ENCODE measurements at places on chromosomes 3 and 15. TPM values are rescaled to one million over a fixed set of nuclear protein-coding genes. Genes with fewer than 3 reads are reported as not detected.

PLA1A gene
- total RNA-seq = not detected

RARB gene
- not detected for total RNA-seq

LRRIQ4 gene
- not detected for total RNA-seq

KLHL40 gene
- not detected for total RNA-seq

MEX3B gene
- 5.4 TPM for total RNA-seq

CACNA2D2 gene
- 3.8 TPM for total RNA-seq

PPARG gene
- total RNA-seq = 0.75 TPM

TRPM1 gene
- total RNA-seq = not detected

CTSH gene
- 11.1 TPM for total RNA-seq

NUP210 gene
- total RNA-seq = 82.0 TPM

FILIP1L gene
- total RNA-seq = 0.08 TPM

APOD gene
- not detected for total RNA-seq

UROC1 gene
- total RNA-seq = not detected

TRNT1 gene
- 25.8 TPM for total RNA-seq

CPNE9 gene
- 0.45 TPM for total RNA-seq

CPOX gene
- 7.0 TPM for total RNA-seq

LDHAL6B gene
- not detected for total RNA-seq

COPG1 gene
- 77.7 TPM for total RNA-seq

GXYLT2 gene
- 0.08 TPM for total RNA-seq

SNTN gene
- not detected for total RNA-seq

C2CD4A gene
- 0.19 TPM for total RNA-seq

XCR1 gene
- total RNA-seq = 0.14 TPM

GHRL gene
- total RNA-seq = 3.2 TPM

EFCAB12 gene
- total RNA-seq = 3.4 TPM

MOBP gene
- not detected for total RNA-seq

CLPX gene
- total RNA-seq = 36.3 TPM

CLCN2 gene
- 3.5 TPM for total RNA-seq

HEMK1 gene
- total RNA-seq = 14.6 TPM

MUC4 gene
- total RNA-seq = not detected

SUSD5 gene
- not detected for total RNA-seq

ZNF501 gene
- 0.22 TPM for total RNA-seq

All from CD4-positive, alpha-beta T cell (primary cell).